ENCODE measurements at places on chromosomes 3 and 15. TPM values are rescaled to one million over a fixed set of nuclear protein-coding genes. Genes with fewer than 3 reads are reported as not detected.

- DNase-seq, result peak; percentile 44
- no peak overlapping the region for H3K27ac ChIP-seq
- H3K4me3 ChIP-seq, result no peak overlapping the region
- no peaks in the 10 kb centered on the region for H3K4me1 ChIP-seq
These were observed 19.3 kb upstream of the SLTM start for GRCh38 chr15:58952751-58953150.

DNA sequence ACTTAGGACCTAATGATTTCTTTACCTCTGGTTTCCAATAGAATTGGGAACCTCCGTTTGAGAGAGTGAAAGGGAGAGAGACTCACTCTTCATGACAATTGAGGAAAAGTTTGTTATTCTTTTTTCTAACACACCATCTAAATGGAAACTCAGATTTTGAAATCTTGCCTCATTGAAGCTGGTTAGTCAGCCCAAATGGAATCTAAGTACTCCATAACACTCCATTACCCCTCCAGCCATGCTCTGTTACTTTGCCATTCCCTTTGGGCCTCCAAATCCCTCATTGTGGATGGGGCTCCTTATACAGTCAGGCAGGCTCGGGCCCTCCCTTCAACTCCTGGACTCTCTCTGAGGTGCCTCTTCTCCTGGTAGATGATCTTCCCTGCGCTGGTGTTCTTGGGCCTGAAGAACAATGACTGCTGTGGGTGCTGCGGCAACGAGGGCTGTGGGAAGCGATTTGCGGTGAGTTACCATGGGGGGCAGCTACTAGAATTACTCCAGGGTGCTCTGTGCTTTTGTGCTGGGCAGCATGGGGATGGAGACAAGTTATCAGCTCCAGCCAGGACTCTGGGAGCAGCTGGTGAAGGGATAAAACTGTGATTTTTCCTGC is 1.1 kb downstream of the TM4SF4 start:
- H3K27ac ChIP-seq, result no peak overlapping the region
- no peaks in the 10 kb centered on the region for H3K36me3 ChIP-seq
- DNase-seq, result no peak
- peaks cover 34% of the 10 kb centered on the region for H3K4me1 ChIP-seq
- H3K27me3 ChIP-seq, result no peaks in the 10 kb centered on the region

- H3K27ac ChIP-seq, result no peak overlapping the region
- no peaks in the 10 kb centered on the region for H3K36me3 ChIP-seq
- H3K4me3 ChIP-seq, result no peak overlapping the region
- H3K4me1 ChIP-seq, result peaks cover 10% of the 10 kb centered on the region
- DNase-seq, result peak; percentile 71
These were observed 99.8 kb downstream of the NSUN3 start for GRCh38 chr3:94162700-94163099.

- no peak overlapping the region for H3K4me3 ChIP-seq
- no peak overlapping the region for H3K27ac ChIP-seq
- H3K36me3 ChIP-seq, result no peaks in the 10 kb centered on the region
- no peaks in the 10 kb centered on the region for H3K4me1 ChIP-seq
- H3K27me3 ChIP-seq, result no peaks in the 10 kb centered on the region
These were observed 131.7 kb upstream of the PLXND1 start for GRCh38 chr3:129738172-129738571.

DNA sequence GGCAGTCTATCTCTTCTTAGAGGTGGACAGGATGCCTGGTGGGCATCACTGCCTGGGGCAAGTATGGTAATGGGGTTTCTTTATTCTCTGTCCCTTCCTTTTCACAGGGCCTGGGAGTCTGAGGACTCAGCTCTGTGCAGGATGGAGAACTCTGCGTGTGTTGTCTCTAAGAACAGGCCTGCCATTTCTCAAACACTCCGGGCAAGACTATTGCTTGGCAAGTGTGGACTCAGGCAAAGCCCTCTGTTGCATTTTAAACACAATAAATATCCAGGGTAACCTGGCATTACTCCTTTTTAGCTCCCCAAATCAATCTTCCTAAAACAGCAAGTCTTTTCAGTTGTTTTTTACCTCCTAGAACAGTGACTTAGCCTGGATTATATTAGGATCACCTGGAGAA is 185.1 kb upstream of the ROPN1 start:
- no peak overlapping the region for H3K27ac ChIP-seq
- no peaks in the 10 kb centered on the region for H3K27me3 ChIP-seq

DNA sequence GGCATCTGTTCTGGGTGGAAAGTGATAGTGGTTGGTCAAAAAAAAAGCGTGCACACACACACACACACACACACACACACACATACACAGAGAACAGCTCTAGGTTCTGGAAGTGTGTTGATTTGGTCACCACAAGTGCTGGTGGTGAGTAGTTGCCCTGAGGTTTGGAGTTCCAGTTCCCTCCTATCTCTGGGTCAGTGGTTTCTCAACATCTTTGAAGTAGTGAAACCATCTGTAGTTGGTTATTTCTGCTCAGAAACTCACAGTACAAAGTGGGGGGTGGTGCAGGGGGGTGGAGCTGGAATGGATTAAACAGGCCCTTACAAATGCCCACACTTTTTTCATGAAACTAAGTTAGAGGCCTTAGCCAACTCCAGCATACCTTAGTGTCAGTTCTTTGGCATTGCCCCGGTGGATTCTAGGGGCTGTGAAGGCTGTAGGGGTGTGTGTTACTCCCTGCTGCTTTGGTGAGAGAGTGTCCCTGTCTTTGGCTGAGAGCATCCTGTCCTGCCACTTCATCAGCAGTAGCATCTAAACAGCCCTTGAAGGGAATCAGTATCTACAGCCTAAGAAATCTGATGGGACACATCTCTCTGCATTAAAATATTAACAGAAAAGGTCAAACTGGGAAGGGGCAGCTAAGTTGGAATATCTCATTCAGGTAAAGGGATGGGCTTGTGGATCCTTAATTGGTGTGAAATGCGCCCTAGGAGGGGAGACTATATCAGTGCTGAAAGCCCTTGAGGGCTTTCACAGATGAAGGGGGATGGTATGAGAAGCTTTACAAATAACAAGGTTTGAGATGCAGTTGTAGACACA is 20.6 kb downstream of the SMAD3 start:
- peaks cover 3% of the 10 kb centered on the region for H3K36me3 ChIP-seq
- H3K4me1 ChIP-seq, result peaks cover 91% of the 10 kb centered on the region
- H3K4me3 ChIP-seq, result no peak overlapping the region
- peak; percentile 96 for DNase-seq

DNA sequence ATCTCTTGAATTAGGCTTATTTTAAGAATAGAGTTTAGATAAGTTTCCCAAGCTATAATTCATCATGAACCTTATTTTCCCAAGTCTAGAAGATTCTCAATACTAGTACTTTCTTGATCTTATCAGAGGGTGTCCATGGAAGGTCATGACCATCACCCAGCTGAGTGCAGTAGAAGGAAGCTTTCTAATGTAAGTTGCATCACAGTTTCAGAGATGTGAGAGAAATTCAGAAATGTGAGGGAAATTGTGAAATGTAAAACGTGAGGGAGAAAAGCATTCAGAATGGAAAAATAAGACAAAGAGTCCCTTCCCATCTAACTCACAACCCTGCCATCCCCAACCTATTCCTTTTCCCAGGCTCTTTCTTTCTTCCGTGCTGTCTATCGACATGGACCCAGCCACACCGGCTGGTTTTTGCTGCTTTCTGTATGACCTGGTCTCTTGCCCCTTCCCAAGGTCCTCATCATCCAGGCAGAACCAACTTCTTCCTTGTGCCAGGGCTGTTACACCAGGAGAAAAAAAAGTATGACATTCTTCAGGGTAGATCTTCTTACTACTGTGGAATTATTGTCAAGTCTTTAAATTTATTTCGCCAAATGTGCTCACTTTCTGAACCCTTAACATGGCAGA is 6.7 kb downstream of the CAPN3 start:
- no peaks in the 10 kb centered on the region for H3K27me3 ChIP-seq
- no peaks in the 10 kb centered on the region for H3K36me3 ChIP-seq
- no peaks in the 10 kb centered on the region for H3K4me1 ChIP-seq

The CYP11A1 gene
- 0.43 TPM for total RNA-seq

The CDCP1 gene
- 4.2 TPM for total RNA-seq

- H3K27ac ChIP-seq, result peak overlapping the region; percentile 83
- peak; percentile 6 for DNase-seq
- H3K36me3 ChIP-seq, result no peaks in the 10 kb centered on the region
- H3K4me3 ChIP-seq, result peak overlapping the region; percentile 70
- H3K27me3 ChIP-seq, result no peaks in the 10 kb centered on the region
- peaks cover 3% of the 10 kb centered on the region for H3K4me1 ChIP-seq
These were observed 515 bp upstream of the MTHFS start for GRCh38 chr15:79897380-79897678.

DNA sequence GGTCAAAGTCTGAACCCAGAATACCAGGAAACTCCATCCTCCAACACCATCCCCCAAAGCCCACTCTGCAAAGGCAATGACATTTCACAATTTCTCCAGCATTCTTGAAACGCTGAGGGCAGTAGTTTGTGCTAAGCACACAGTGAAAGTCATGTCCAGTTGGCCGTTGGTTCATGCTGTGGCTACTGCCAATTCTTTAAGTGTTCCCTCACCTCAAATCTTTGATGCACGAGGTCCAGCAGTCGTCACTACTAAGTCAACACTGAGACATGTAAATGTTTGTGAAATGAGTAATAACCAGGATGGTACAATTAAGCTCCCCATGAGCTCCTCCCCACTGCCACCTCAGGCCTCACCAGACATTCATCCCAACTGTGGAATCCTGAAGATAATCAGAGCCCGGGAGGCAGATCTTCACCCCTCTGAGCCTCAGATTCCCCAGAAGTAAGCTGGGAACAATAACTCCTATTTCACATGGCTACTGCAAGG is 7.0 kb downstream of the SUCLG2 start:
- H3K4me3 ChIP-seq, result peak overlapping the region; percentile 19
- H3K27ac ChIP-seq, result peak overlapping the region; percentile 88
- no peaks in the 10 kb centered on the region for H3K27me3 ChIP-seq

The GJD2 gene
- total RNA-seq, result 1.00 TPM

DNA sequence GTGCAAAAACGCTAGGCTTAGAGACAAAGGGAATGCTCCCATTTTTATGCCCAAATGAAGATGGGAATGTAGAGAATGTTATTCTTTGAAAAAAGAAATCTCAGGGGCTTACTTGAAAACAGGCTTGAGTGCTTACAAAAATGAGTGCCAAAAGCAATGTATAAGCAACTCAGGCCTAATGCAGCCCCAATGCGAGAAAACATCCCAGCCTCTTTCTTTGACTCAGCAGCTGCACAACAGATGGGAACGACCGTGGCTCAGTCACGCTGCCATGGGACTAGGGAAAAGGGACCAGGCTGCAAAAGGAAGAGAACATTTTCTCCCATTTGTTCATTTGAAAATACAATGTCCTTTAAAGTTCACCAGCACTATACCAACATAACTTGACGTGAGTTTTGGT is 246.4 kb upstream of the LRIG1 start:
- no peaks in the 10 kb centered on the region for H3K4me1 ChIP-seq
- H3K27me3 ChIP-seq, result no peaks in the 10 kb centered on the region
- no peak overlapping the region for H3K27ac ChIP-seq
- H3K4me3 ChIP-seq, result no peak overlapping the region

The GOLGA8N gene
- 3.0 TPM for total RNA-seq
